ENCODE measurements at places on chromosomes 12 and 14.

DNA sequence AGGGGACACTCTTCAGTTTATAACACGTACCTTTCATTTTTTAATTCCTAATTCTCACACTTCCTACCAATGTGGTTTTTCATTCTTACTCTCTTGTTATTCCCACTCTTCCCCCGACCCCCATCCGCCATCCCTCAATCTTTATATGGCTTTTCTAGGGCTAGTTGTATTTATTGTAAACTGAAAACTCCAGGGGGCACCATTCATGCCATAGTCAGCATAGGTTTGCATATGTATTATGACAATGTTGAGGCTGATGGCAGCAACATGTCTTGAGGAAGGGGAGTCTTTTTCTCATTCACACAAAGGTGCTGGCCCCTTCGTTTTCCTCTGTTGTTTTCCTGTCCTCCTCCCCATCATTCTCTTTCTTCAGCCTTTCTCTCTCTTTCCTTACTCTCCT lies 27.7 kb upstream of the LTA4H start:
- DNase-seq: peak; percentile 36

GRCh38 chr12:125330645-125331341 lies 265.6 kb downstream of the AACS start:
- peak; percentile 10 for DNase-seq

DNA sequence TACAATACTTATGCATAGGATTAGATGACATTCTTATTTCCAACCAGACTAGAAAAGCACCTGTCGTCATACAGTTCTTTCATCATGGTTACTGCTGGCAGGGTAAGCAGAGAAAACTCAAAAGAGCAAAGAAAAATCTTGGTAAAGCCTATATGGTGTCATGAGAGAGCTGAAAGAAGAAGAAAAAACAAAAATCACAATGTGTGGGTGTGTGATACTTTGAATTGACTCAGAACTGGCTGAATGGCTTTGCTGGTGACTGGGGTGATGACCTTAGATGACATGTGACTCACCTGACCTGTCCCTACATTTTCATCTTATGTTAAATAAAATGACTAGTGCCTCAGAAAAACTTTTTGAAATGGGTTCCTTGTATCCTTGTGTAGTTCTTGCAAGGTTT lies 278.1 kb upstream of the LMO3 start:
- DNase-seq: no peak

DNA sequence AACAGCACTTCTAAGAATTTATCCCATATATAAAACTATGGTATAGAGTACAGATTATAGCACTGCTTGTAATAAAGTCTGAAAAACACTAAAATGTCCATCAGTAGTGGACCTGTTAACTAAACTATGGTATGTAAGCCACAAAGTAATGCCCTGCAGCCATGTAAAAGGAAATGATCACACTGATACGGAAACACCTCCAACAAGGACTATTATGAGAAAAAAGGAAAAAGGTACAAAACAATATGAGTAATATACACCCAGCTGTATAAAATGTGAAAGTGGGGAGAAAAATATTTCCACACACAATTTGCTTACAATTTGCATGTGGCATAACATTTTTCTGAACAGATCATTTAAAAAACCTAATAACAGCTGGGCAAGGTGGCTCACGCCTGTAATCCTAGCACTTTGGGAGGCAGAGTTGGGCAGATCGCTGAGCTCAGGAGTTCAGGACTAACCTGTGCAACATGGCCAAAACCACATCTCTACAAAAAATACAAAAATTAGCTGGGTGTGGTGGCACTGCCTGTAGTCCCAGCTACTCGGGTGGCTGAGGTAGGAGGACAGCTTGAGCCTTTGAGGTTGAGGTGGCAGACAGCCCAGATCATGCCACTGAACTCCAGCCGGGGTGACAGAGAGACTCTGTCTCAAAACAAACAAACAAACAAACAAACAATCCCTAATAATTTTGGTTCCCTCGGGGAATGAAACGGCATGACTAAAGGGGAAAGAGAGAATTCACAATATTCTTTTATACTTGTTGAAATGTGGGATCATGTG lies 250.5 kb downstream of the MED13L start:
- DNase-seq: no peak

DNA sequence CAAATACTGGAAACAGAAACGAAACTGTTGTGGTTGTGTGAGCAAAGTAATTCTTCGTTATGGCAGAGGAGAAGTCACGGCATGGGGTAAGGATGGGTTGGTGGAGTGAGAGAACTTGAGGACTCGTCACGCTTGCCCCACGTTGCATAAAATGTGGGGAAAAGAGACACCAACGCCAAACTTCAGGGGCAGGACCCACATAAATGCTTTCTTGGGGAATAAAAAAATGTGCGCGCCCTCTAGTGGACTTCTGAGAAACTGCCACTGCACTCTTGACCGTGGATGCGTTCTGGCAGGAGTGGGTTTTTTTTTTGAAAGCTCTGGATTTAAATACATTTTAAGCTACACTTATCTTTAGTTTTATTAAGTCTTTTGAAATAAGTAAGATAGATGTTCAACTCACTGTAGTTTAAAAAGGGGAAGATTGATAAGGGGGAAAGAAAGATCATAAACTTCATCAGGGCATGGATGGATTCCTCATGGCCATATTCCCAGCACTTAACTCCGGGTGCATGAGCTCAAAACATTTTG lies 4.1 kb upstream of the IGF1 start:
- DNase-seq: peak; percentile 36

- no peak for DNase-seq
These were observed 1.4 kb upstream of the RDH5 start for GRCh38 chr12:55718624-55719275.

- no peak for DNase-seq
These were observed 41.9 kb downstream of the TMEM132D start for GRCh38 chr12:129861951-129862350.

DNA sequence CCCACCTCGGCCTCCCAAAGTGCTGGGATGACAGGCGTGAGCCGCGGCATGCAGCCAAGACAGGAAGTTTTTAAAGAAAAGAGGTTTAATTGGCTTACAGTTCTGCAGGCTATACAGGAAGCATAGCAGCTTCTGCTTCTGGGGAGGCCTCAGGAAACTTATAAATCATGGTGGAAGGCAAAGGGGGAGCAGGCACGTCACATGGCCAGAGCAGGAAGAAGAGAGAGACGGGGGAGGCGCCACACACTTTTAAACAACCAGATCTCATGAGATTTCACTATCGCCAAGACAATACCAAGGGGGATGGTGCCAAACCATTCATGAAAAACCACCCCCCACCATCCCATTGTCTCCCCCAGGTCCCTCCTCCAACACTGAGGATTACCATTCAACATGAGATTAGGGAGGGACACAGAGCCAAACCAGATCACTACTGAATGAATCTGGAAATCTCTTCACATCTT lies 14.1 kb downstream of the CCDC63 start:
- DNase-seq: no peak

DNA sequence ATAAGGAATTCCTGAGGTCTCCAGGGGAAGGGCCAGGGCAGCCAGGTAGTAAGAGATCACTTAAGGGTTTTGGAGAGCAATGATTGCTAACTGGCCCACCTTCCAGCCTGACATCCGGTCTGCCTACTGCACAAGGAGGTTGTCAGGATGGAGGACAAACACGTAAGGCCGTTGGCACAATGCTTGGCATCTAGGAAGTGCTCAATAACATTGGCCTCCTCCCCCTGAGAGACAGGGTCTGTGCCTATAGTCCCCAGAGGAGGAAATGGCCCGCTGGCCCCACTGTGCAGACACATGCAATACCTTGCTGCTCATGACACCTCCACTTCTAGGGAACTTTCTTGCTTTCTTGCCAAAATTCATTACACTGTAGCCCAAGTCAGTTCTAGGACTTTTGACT lies 73.2 kb downstream of the NTF3 start:
- no peak for DNase-seq

- no peak for DNase-seq
These were observed 15.9 kb downstream of the AREL1 start for GRCh38 chr14:74697011-74697410.

DNA sequence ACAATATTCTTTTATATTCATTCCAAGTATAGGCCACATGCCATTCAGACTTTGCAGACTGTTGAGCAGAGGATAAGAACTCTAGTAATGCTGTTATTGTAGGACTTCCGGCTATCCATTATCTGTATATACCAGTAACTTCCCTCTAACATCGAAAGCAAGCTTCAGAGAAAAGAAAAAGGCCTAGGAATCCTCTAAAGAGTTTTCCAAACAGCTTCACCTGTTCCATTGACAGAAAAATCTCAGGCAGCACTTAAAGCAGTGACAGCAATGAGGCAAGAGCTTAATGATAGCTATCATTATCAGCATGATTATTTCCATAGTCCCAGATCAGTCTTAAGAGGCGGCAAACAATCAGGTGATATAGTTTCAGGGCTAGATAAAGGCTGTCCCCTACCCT lies 1.8 kb downstream of the CPNE8 start:
- DNase-seq: no peak

- DNase-seq: no peak
These were observed 9.5 kb downstream of the CLIP1 start for GRCh38 chr12:122412851-122413433.

GRCh38 chr12:558580-558979 lies 98.8 kb downstream of the B4GALNT3 start:
- DNase-seq: no peak

- no peak for DNase-seq
These were observed 56.2 kb upstream of the NTF3 start for GRCh38 chr12:5375547-5376295.

GRCh38 chr12:52130711-52131110 lies 51.2 kb downstream of the SMIM41 start:
- DNase-seq: no peak

DNA sequence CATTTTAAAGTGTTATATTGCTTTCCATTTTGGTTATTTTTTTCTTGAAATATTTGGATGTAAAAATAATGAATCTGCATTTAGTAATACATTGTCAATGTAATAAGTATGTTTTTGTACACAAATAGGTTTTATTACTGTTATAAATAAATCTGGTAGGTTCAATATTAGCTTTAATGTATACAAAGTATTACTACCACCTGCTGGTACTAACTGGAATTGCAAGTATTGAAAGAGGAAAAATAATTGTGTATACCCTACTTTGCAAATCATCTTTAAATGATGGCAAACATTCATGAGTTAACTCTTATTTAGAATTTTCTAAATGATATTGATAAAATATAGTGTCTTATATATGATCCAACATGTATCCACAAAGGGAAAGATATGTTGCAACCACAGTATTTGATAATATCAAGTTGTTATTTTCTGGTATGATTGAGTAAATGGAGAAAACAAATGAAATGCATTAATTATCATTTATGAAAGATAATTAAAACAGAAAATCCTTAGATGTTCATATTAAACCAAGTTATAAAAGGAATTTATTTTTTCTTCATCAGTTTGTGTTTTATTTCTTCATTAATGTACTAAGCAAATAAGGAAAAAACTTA lies 3.2 kb downstream of the OR4K2 start:
- DNase-seq: no peak
